Astrocyte of the spinal cord (primary cell): ENCODE measurements at places on chromosomes 16 and 17.

DNA sequence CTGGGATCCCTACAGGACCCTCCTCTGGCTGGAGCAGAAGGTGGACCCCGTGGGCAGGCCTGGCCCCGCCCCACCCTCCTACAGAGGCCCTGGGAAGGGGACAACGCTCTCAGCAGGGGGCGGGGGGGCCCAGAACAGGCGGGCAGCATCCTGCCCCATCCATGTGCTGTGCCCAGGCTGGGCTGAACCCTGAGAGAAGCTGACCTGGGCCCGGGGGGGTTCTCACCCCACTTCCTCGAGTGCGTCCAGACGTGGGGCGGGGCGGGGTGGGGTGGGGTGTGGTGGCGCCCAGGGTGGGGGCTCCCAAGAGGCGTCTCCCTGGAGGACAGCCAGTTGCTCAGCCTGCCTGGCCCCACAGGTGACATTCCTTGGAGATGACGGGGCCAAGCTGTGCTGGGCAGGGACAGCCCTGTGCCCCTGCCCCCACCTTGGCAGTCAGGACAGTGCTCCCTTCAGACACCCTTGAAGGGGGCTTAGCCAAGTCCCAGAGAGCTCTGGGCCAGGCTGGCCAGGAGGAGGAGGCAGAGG, 390 bp upstream of the UNC13D start:
- DNase-seq = no peak

- DNase-seq = peak; percentile 65
Measured at GRCh38 chr17:76736349-76737081, 616 bp downstream of the SRSF2 start.

GRCh38 chr16:48522041-48522440, 87.9 kb downstream of the N4BP1 start:
- DNase-seq = no peak

- DNase-seq = no peak
Measured at GRCh38 chr17:7580604-7581575, 1.5 kb downstream of the CD68 start.

DNA sequence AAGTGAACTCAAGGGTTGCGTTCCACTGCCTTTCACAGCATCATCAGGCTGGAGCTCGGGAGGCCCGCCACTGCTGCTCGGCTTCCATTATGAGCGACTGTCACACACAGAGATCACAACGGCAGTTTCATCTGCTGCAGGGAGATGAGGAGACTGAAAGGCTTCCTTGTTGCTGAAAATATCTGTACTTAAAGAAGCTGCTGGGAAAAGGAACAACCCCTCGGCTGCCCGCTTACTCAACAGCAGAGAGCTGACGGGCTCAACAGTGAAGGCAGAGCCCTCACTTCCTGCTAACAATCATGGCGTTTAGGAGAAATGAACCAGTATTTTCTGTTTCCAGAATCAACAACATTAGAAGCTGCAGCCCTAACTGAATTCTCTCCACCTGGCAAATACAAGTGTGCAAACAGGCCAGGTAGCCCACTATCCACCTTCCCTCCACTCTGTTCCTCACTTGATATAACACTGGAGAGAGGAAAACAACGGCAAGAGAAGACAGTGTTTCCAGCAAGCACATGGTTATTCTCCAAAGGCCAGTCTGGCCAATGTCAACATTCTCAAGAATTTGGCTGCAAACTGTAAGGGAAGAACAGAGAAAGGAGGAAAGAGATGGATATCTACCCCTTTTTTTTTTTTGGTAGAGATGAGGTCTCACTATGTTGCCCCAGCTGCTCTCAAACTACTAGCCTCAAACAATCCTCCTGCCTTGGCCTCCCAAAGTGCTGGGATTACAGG, 33.7 kb downstream of the MBTPS1 start:
- DNase-seq = no peak

DNA sequence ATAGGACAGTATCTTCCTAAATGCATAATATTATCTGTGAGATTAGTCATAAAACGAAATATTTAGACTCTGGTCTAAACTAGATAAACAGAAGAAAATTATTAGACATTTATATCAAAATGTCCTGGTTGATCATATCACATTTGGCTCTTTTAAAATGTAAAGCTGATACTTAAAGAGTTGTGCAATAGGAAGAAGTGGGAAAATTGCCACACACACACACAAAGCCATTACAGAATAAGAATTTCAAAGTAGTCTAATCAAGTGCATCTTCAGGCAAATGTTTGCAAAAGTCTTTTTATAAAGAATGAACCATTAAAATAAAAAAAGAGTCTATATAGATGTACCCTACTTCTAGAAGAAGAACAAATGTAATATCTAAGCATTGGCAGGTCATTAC, 301.7 kb downstream of the KIF2B start:
- DNase-seq = no peak

- no peak for DNase-seq
Measured at GRCh38 chr16:85274501-85274900, 162.2 kb upstream of the CIBAR2 start.

DNA sequence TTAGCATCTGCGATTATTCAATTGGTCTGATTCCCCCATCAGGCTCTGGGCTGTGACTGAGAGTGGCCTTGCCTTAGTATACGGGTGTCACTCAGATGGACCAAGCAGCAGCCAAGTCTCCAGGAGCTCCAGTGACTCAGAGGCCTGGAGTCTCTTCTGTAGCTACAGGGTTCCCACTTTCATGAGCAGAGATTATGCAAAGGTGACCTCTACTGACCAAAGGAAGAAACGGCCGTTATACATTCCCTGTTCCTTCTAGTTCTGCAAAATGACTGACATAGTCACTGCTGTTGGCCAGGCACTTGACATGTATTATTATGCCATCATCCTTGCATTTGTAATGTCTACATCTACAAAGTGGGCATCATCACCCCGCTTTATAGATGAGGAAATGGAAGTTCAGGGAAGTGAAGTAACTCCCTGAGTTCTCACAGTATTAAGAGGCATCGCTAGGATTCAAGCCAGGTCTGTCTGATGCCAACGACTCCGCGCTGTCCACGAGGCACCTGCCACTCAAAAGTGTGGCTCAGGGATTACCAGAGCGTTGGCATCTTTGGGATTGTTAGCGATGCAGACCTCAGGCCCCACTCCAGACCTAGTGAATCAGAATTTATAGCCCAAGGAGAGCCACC, 23.3 kb downstream of the SLC38A7 start:
- peak; percentile 86 for DNase-seq

DNA sequence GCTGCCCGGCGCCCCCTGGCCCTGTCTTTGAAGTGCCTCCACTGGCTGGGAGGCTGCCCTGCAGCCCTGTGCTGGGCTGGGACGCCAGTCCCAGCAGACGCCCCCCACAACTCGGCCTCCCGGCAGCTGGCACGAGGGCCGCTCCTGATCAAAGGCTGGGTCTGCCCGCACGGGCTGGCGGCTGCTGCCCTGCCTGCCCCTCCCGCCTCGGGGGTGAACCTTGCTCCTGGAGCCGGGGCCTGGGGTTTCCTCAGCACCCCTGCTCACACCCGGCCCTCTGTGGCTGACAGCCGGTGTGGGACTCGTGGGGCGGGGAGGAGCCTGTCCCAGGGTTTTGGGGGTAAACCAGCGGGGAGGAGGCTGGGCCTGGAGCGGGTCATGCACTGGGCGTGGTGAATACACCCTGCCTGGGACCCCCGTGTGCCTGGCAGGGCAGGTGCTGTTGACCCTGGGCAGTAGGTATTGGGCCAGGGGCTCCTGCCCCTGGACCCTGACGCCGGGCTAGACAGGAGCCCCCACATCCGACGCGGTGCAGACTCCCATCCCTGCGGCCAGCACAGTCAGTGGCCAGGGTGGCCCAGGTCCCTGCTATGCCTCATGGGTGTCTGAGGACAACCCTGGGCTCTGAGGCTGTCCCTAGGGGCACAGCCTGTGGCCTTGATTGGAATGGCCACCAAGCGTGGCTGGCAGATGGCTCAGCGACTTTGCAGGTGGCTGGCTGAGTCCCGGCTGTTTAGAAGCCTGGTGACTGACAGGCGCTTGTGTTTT, 21.7 kb downstream of the CENPX start:
- DNase-seq = no peak

- DNase-seq = no peak
Measured at GRCh38 chr16:64545768-64546167, 576.1 kb downstream of the CDH11 start.

DNA sequence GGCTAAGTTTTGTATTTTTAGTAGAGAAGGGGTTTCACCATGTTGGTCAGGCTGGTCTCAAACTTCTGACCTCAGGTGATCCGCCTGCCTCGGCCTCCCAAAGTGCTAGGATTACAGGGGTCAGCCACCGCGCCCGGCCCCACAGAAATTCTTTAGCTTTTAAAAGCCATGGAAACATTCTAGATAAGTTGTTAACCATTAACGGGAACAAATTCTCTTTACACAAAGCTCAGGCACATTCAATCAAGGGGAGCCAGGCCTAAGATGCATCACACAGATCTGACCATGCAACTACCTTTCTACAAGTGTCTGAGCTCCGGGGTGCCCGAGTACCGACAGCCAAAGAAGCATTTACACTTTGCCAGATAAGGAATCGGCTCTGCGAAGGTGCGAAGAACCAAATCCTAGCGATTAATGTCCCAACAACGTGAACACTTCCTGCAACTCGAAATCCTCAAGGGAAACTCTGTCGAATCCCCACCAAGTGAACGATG, 1.0 kb downstream of the EMC8 start:
- no peak for DNase-seq

DNA sequence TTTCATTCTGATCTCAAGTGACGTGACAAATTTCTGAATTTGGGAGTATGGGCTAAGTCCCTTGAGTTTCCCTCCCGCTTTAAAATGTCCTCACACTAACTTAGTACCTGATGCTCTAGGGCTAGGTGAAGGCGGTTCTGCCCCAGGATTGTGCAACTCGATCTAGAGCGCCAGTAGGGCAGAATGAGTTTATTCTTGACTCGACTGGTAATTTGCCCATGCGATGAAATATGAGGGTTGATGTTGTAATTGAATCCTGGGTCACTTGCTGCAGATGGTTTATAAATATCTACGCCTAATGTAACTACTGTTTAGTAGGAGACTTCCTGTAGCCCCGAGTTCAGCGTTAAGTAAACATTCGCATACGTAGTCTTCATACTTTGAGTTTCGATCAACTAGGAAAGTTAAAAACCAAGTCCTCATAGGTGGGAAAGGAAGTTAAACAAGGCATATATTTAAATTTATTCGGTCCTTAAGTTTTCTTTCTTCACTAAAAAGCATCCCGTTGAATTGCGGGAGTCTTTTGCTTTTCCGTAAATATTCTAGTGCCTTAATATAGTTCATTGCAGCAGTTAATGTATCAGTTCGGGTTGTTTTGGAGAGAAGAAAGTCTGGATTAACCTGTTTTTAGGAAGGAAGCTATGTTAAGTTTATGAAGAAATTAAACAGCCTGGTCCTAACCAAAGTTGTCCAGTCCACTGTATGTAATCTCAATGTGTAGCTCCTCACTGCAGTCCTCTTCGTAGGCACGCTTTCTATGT, 1.6 kb downstream of the CTCF start:
- DNase-seq = peak; percentile 57

DNA sequence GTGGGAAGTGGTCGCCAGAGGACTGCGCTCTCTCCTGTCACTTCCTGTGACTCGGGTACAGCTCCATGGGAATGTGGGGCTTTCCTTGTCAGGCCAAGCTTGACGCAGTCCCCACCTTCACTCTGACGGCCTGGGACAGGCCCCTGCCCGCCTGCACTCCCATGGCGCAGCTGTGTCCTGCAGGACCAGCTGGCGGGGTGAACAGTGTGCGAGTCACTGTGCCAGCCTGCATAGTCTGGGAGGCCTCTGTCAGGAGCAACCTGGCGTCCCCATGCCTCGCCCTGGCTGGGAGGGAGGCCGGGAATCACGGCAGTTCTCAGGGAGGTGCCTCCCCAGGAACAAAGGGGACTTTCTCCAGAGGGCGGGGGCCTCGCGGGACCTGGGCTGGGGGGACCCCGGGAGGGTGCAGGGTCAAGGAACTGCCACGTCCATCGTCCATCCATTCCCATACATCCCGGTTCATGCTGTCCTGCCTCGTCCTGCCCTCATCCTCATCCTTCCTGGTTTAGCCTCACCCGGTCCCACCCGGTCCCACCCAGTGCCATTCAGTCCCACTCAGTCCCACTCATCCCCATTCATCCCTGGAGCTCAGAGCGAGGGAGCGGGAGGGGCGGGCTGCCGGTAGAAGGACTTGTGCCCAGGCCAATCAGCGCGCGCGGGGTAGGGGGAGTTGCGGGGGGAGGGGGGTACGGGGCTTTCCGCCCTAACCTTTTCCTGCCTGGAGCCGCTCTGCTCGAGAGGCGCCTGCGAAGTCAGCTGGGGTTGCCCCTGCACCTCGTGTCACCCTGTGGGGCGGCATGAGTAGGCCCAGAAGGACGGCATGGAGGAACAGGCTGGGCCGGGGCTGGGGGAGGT, 13.4 kb downstream of the FLYWCH1 start:
- DNase-seq = no peak

DNA sequence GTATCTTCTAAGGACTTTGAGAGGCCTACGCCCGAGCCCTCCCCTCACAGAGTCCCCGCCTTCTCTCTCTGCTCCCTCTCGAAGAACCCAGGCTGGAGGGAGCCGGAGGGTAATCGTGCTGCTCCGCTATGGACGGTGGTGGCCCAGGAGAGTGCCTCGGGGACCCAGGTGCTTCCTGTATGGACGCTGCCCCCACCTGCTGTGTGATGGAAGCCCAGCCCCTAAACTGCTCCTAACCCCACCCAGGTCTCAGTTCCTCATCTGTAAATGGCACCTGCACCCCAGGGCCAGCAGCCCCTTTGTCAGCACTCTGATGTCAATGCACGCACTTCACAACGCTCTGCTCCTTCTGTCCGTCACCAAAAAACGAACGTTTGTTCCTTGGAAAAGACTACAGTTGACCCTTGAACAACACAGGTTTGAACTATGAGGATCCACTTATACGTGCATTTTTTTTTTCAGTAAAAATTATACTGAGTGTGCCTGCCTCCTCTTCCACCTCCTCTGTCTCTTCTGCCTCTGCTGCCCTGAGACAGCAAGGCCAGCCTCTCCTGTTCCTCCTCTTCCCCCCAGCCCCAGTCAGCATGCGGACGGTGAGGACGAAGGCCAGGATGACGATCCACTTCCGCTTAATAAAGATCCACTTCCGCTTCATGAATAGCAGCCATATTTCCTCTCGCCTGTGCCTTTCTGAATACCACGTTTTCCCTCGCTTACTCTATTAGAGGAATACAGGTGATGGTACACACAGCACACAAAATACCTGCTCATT, 118.3 kb downstream of the BANP start:
- no peak for DNase-seq

- no peak for DNase-seq
Measured at GRCh38 chr16:72924927-72925630, 122.8 kb downstream of the ZFHX3 start.

DNA sequence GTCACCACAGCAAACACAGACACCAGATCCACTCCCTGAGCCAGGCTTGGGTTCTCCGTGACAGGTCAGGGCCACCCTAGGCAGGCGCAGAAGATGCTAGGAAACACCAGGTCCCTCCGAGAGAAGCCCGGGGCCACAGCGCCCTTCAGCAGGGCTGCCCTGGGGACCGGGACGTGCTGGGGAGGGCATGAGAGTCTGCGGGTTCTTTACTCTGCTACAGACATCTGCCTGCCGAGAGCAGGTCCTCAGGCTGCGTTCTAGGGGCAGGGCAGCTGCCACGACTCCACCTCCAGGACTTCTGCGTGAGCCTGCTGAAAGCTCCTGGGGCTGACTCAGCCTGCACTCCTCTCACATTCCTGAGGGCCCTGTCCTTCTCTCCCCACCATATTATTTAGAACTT, 11.4 kb downstream of the MYLK3 start:
- DNase-seq = no peak

GRCh38 chr17:7774055-7774521, 56.5 kb downstream of the DNAH2 start:
- DNase-seq = no peak

GRCh38 chr17:16435925-16436886, 20.8 kb downstream of the TRPV2 start:
- DNase-seq = no peak
